ENCODE measurements at places on chromosomes 7 and 10.

- no peak for DNase-seq
Observed at GRCh38 chr7:155467846-155468784, 10.2 kb downstream of the EN2 start.

- DNase-seq, result no peak
Observed at GRCh38 chr10:10598297-10598696, 419.4 kb upstream of the CELF2 start.

GRCh38 chr7:140773104-140773503, 76.6 kb downstream of the NDUFB2 start:
- no peak for DNase-seq

DNA sequence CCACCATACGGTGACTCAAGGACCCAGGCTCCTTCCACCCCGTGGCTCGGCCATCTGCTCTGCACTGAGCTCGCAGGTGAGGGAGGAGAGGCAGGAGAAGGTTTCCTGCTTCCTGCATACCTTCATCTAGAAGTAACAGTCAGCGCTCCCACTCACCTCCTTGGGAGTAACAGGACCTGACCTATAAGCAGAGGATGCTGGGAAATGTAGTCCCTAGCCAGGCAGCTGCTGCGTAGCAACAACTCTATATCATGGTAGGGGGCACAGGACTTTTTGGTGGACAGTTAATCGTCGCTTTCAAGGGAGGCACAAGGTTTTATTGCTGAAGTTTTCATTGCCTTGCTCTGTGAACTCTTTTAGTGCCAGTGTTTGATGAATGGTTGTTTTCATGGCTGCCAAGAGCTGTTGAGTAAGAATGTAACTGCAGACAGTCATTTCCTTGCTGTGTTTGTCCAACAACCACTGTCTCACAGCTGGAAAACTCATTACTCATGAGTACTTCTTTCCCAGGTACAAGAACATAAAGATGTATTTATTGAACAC, 10.2 kb upstream of the ZFYVE27 start:
- DNase-seq, result no peak

- no peak for DNase-seq
Observed at GRCh38 chr7:131454498-131454897, 101.9 kb downstream of the PODXL start.

GRCh38 chr7:140275069-140275965, 98.5 kb upstream of the KDM7A start:
- no peak for DNase-seq

- DNase-seq, result no peak
Observed at GRCh38 chr10:113610631-113611601, 52.9 kb downstream of the NRAP start.

DNA sequence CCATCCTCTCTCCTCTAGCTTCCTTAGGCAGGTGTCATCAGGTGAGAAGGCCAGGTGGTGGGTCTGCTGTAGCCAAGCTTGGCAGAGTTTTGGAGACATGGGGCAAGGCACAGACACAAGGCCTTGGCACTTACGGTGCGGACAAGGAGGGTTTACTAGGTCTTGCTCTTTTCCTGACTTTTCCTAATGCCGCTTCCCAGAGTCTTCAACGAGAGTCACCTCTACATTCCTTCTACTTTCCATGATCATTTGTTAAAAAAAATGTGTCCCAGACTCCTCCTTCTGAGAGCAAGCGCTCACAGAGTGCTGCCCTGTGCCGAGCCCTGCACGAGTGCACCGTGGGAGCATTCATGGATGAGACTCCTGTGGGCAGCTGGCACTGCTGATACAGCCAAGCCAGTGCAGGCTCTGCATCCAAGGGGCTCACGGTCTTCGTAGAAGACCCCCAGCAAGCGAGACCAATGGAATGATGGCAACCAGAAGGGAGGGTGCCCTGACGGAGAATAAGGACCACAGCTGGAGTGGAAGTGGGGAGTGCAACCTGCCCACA, 243.0 kb upstream of the MKI67 start:
- no peak for DNase-seq

- no peak for DNase-seq
Observed at GRCh38 chr10:11157292-11158076, 139.8 kb downstream of the CELF2 start.

DNA sequence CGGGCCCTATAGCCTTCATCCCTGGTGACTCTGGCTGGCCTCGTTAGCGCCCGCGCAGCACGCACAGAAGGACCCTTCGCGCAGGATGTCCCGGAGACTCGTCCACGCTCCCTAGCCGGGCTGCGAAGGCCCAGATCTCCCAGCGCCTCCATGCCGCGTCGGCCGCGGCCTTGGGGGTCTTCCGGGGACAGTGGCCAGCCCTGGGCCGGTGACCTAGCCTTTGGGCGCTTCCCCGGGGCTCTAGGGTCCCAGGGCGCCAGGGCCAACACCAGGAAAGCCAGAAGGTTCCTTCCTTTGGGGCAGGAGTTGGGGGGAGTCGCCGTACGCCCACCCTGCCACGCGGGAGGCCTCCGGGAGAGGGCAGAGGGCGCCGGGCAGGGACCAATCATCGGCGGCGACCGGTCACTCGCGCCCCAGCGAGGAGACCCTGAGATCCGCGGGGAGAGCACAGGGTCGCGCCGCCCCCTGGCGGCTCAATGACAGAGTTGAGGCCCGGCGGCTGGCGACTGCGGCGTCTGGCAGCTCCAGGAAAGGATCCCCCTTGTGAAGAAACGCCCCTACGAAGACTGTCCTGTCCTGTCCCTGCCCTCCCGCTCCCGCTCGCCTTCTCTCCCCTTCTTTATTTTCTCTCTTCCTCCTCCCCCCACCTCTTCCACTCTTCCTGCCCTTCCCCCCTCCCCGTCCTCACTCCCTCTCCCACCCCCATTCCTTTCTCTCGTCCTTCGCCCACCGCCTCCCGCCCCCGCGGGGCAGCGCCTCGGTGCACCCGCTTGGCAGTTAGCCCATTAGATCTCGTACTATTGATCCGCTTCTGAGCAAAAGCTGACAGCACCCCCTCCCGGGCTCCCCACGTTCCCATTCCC, 62.3 kb upstream of the LBX1 start:
- peak; percentile 25 for DNase-seq

DNA sequence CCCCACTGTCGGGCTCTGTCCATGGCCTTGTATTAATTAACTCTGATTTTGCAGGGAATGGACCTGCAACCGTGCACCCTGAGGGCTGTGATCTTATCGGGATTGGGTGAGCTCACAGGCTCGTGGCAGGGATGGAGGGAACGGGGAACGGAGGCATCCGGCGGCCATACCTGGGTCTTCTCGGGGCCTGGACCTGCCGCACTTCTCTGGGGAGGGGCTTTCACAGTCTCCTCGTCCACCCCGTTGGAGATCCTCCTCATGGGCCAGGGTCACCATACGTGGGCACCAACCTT, 57.5 kb upstream of the SHH start:
- no peak for DNase-seq

GRCh38 chr7:131238347-131238931, 89.2 kb upstream of the MKLN1 start:
- no peak for DNase-seq

DNA sequence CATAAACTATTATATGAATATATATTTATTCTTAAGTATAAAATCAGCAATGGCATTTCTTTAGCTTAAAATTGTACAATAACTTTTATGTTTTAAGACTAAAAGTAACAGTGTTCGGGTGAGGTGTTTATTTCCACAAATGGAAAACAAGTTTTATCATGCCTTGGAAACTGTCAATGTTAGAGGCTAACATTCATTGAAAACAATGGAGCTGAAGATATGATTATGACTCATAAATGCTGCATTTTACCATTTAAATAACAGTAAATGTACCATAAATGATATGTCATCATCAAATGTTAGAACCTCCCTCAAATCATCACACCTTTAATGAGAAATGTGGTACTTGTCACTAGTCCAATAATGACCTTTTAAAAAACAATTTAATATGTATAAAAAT, 897.3 kb downstream of the PCDH15 start:
- no peak for DNase-seq

DNA sequence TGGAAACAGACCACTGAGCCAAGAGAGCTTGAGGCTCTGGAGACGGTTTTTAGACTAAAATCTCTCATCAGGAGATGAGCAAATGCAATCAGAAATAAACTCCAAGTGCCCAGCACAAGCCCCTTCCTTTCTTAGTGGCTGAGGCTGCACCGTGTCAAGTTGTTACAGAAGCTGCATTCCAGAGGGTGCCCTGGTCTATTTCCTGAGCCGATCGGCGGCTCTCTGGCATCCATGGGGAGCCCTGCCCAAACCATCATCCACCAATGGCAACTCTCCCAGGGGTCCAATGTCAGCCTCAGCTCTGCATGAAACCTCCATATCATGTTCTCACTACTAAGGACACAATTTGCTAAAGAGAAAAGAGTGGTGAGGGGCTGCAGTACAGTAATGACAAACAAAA, 89.6 kb downstream of the SVIL start:
- DNase-seq, result no peak

- no peak for DNase-seq
Observed at GRCh38 chr7:95213809-95214492, 110.4 kb downstream of the PON1 start.

GRCh38 chr10:7773845-7774801, 13.7 kb downstream of the KIN start:
- no peak for DNase-seq

GRCh38 chr7:80720146-80720545, 81.7 kb downstream of the CD36 start:
- DNase-seq, result no peak
